Uterine smooth muscle cell (primary cell): ENCODE measurements at places on chromosomes 2 and 18. TPM values are rescaled to one million over a fixed set of nuclear protein-coding genes. Genes with fewer than 3 reads are reported as not detected.

GKN2 gene
- not detected in 2 replicates for total RNA-seq

SFTPB gene
- total RNA-seq: under 0.01 TPM in 1 of 2 replicates, not detected in the other

CEP192 gene
- 35.1 and 43.8 TPM in 2 replicates for total RNA-seq

HOXD12 gene
- 0.33 and 0.37 TPM in 2 replicates for total RNA-seq

GATA6 gene
- total RNA-seq: 5.5 and 15.2 TPM in 2 replicates

RAX gene
- total RNA-seq: not detected in 2 replicates

ITGA4 gene
- 83.0 and 103 TPM in 2 replicates for total RNA-seq

ABI2 gene
- total RNA-seq: 27.2 and 30.8 TPM in 2 replicates

POTEI gene
- not detected in 2 replicates for total RNA-seq
